ENCODE measurements at places on chromosomes 16 and 17. TPM values are rescaled to one million over a fixed set of nuclear protein-coding genes. Genes with fewer than 3 reads are reported as not detected.

DNA sequence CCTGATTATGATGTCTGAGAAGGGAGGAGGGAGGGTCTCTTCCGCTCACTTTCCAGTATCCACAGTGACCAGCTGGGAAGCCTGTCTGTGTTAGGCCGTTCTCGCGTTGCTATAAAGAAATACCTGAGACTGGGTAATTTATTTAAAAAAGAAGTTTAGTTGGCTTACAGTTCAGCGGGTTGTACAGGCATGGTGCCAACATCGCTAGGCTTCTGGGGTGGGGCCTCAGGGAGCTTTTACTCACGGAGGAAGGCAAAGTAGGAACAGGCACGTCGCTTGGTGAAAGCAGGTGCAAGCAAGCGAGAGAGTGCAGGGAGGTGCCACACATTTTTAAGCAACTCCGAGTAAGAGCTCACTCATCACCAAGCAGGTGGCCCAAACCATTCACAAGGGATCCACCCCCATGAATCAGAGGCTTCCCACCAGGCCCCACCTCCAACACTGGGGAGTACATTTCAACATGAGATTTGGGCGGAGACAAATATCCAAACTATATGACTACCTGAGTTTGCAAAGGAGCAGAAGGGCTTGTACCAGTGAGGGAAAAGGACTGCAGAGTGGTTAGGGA, 137.5 kb downstream of the CCDC182 start:
- no peak for DNase-seq

- DNase-seq = no peak
Measured at GRCh38 chr16:78599271-78599670, 499.8 kb downstream of the WWOX start.

- DNase-seq = no peak
Measured at GRCh38 chr17:79845601-79845949, 6.3 kb upstream of the CBX4 start.

DNA sequence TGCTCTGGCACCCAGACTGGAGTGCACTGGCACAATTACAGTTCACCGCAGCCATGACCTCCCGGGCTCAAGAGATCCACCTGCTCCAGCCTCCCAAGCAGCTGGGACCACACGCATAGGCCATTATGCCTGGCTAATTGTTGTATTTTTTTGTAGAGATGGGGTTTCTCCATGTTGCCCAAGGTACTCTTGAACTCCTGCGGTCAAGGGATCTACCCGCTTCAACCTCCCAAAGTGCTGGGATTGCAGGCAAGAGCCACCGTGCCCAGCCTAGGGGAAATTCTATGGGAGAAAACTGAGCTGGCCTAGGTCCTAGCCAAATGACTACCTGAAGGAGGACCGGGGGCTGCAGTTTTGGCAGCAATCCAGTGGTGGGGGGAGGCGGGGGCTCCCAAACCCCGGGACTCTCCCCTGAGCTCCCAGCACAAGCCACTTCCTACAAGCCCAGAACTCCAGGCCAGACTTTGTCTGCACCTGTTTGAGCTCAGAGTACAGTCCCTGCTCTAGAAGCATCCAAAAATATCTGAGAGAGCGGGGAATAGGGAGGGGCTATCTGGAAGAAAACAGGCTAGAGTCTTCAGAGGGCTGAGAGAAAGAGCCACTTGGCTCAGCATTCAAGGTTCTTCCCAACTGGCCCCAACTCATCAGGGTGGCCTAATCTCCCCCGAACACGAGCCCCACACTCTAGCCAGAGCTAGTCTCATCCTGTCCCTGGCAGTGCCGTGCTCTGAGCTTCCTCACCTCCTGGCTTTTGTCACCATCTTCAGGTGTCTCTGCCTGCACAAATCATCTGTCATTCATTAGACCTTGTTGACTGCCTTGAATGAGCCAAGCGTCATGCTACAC, 9.1 kb downstream of the SRL start:
- DNase-seq = no peak

DNA sequence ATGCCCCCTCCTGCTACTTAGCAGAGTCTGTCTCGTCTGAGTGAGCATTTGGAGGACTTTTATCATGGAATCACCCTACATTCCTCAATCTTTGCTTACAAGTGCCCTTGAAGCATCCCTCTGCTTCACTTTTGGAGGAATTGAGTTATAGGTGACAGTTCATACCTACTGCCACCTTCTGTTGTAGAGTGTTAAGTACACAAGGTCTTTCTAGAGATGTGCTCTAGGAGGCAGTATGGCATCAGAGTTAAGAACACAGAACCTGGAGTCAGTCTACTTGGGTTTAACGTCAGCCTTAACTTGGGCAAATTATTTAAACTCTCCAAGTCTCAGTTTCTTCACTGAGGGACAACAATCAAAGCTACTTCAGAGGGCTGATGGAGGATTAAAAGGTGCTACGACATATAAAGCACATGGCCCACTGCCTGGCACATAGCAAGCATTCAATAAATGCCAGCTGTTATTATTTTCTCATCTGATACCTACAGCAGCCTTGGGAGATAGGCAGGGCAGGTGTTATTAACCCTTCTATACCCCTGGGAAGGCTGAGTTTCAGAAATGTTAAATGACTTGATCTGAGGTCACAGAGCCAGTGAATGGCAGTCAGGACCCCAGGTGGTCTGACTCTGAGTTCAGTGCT, 62.2 kb downstream of the UTP18 start:
- DNase-seq = no peak

KRT24 gene
- total RNA-seq = not detected

TP53TG3B gene
- not detected for total RNA-seq

CCL11 gene
- not detected for total RNA-seq

PLK1 gene
- 13.1 TPM for total RNA-seq

Data from kidney epithelial cell (primary cell).